Hematopoietic multipotent progenitor cell treated with erythropoietin and hydrocortisone succinate and interleukin-3 and kit ligand, for 6 days (in vitro differentiated cells): ENCODE measurements at places on chromosomes 3 and 15.
A peak's percentile ranks its signal among the peaks of the same experiment; 100 is the strongest.

GRCh38 chr3:112561484-112561733 is 353 bp downstream of the ATG3 start:
- no peak for DNase-seq

GRCh38 chr3:152857082-152857481 is 22.2 kb downstream of the P2RY1 start:
- DNase-seq: no peak

DNA sequence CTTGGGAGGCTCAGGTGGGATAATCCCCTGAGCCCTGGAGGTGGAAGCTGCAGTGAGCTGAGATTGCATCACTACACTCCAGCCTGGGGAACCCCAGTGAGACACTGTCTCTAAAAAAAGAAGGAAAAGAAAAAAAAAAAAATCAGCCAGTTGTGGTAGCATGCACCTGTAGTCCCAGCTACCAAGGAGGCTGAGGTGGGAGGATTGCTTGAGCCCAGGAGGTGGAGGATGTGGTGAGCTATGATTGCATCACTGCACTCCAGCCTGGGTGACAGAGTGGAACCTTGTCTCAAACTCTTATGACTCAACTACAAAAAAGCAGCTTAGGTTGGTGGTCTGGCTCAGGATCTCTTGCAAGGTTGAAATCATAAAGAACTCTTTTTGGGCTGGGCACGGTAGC is 19.3 kb upstream of the GPX1 start:
- DNase-seq: no peak

DNA sequence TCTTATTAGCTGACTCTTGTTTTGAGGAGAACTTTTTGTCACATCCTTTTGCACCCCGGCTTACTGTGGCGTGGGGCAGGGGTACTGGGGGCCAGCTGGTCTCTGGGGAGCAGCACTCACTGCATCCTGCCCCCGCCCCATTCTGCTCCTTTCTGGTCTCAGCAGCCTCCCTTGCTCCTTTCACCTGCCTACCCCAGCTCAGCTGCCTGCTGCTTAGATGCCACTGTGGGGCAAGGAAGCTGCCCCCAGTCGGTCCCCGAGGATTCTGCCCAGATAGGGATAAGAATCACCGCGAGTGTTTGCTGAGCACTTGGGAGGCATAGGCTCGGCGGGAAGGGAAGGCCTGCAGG is 32.0 kb downstream of the APBA2 start:
- DNase-seq: no peak

- DNase-seq: no peak
Observed at GRCh38 chr3:29696311-29696710, 415.4 kb downstream of the RBMS3 start.

- DNase-seq: no peak
Observed at GRCh38 chr15:63059573-63060216, 17.1 kb downstream of the TPM1 start.

DNA sequence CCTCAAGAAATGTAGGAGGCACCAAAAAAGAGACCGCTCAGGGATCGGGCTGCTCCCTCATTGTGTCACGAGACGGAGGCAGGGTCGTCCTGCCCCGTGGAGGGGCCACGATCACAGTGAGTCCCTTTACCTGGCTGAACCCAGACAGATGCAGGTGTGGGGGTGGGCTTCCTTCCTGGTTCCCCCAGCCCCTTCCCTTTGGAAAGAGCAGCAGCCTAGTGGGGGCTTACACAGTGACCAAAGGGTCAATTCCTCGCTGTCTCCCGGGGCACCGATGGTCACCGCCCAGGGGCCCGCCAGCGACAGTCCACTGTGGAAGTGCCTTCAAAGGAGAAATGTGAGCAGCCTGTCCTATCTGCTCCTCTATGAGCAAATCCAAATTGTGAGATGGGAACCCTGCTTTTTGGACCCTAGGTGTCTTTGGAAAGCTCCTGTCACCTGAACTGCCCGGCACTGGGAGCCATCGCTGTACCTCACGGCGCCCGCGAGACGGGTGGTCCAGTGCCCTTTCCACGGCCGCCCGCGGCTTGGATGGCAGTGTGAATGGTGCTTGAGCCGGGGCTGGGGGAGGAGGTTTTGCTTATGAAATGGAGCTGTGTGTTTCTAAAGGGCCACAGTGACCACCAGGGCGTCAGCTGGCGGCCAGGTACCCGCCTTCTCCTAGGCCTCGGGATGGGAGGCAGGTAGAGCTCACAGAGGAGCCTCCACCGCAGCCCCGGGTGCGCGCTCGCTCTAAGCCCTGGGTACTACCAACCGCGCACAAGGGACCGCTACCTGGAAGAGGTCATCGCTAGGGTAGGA is 155.7 kb downstream of the KLF13 start:
- DNase-seq: no peak

- DNase-seq: no peak
Observed at GRCh38 chr15:31331389-31331788, 4.8 kb downstream of the KLF13 start.

GRCh38 chr3:134607054-134608022 is 43.5 kb downstream of the KY start:
- DNase-seq: peak; percentile 26

- DNase-seq: no peak
Observed at GRCh38 chr15:79190093-79190492, 92.4 kb upstream of the ANKRD34C start.

DNA sequence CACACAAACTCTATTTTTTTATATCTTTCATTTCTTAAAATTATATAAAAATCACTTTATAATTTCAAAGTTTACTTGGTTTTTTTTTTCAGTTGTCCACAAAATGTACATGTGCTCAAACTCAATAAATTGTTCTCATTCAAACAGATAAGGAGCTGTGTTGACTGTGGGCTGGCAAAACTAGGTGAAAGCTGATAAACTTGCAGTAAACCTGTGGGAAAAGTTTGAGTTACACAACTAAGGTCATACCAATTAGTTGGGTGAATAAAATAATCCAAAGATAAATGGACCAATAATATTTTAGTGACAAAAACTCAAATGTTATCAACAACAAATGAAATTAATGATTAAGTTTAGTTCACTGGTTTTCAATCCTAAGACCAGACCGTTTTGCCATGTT is 12.6 kb upstream of the UPK1B start:
- no peak for DNase-seq

DNA sequence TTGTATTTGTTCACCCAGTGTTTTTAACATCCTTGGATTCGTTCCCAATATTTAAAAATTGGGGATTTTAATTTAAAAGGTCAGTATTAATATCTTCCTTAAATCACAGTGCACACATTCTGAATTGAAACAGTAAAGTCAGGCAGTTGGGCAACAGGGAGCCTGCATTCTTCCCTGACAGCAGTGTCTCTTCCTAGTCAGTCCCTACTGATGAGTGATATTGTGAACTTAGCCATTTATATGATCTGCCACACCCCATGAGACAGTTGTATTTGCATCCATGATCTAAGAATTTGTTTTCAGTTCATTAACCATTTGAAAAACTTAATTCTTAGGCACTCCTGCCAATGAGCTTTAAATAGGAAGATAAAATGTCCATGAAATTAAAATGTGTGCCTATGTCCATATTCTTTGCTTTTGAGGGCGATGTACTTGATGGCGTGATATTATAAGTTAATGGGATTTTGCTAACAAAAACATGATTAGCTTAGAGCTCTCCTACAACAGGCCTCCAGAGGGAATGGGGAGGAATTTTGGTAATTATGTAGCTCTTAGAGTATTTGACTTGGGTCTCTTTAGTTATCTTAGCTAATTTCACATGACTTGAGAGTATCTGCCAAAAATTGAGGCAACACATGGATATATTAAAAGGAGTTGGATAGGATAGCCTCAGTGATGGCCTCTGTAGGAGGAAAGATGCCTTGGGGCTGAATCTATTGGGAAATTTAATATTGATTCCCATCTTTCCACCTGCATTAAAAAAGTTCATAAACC is 219.3 kb downstream of the PTPRG start:
- DNase-seq: no peak

GRCh38 chr15:31237043-31237324 is 89.7 kb upstream of the KLF13 start:
- DNase-seq: no peak

DNA sequence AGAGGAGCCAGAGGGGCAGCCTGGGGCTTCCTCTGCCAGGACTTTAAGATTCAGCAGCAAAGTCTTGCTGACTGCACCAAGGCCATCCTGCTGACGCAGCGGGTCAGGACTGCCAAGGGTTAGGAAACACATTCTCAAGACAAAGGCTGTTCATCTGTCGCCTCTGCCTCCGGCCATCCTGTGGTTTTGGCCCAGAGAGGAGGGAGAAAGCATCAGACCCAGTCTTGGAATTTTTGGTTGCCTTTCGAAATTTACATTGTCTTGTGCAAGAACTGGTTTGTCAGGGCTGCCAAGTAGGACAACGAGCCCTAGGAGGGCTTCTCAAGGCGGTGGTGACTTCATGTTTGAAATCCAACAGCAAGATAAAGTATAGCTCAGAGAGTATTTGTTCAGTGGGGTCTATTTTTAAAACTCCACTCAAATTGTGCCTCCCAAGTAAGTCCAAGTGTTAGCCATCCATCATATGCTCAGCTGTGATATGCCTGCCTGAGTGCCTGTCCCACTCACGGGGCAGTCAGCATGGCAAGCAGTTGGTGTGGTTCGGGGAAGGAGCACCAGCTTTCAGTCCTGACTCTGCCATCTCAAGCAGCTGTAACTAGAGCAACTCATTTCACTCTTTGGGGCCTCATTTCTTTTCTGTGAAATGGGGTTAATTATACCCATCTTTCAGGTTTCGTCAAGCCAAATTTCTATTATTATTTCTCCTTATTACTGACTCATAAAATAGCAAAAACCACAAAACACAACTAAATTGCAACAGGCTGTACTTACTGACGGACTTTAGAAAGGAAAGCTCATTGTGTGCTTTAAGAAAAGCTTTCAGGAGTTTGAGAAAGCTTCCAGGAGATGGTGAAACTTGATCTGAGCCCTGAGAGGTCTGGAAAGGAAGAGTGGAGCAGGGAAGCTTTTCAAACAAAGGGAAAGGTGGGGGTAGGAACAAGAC is 42.4 kb upstream of the RHO start:
- DNase-seq: no peak

DNA sequence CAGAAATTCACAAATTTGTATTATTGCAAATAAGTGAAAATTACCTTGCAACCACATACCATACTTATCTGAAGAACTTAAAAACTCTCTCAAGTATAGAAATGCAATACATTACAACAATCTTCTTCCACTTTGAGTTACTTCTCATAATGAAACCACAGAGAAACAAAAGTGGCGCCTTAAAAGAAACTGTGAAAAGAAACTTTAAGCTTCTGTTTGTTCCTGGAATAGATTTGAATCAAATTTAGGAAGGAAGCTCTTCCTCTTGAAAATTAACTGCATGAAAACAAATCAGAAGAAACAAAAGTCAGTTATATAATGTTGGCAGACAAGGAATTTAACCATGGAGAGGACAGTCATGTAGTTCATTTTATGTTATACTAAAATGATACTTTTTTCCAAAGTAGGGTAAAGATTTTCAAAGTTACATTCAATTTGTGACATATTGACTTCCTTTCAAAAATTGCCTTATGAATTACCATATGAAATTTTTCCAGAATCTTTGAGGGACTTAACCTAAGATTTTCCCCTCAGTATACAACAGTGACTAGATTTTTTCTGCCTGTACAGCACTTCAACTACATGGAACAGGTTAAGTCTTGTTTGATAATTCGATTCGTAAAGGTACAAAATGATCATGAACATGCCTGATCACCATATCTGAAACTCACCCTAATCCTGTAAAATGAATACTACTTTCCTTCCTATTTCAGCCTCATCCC is 57.6 kb upstream of the TNFSF10 start:
- DNase-seq: peak; percentile 24

- DNase-seq: no peak
Observed at GRCh38 chr3:56277236-56277635, 191.0 kb downstream of the ERC2 start.

DNA sequence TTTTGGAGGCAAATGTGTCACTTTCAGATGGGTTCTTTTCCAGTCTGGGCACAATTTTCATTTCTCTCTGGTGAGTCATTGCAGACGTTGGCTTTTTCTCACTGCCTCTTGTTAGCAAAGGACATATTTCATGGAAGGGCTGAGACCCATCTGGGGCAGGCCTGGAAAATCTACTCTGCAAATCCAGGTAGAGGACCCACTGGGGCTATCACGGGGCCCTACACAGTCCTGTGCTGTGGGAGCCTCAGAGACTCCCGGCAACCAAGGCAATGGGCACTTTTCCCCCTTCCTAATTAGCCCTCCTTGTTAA is 58.0 kb downstream of the HRH1 start:
- DNase-seq: no peak

DNA sequence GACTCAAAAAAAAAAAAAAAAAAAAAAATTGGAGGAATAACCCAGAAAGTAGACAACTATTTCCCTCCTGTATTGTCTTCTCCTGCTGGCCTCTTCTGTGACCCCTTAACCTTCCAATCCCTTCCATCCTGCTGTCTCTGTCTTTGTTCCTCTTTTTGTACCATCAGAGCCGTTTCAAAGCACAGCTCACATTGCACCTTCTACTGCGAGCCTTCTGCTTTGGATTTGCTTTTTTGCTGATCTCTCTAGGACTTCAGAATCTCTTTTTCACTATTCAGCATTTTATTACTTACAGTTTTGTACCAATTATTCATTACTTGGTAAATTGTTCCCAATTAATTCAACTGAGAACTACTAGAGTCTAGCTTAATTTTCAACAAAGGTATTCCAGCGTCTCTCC is 284.0 kb upstream of the TBL1XR1 start:
- DNase-seq: peak; percentile 7

DNA sequence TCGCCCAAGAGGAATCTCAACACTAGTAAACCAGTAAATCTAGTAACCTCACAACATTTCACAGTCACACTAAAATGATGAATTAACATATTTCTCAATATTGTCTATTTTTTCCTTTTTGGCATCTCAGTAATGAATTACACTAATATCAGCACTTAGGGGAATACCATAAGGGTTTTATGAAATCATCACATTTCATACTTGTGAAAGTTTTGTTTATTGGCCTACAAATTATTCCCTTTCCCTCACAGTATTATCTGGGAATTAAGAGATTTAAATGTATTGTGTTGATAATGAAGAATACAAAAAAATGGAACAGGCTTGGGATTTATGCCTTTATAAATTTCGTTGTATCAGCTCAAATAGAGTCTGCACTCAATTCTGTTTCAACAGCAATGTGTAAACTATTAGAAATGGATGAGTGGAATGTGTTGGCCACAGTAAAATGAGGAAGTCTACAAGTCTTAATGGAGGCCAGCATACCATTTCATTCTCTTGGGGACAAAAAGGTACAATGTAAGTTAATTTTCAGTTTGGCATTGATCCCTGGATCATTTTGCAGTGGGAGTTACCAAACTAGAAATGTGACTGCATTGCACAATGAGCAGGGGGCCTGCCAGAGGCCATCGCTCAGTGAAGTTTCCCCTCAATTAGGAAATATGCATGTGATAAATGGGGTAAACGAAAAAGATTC is 195.4 kb downstream of the FMN1 start:
- DNase-seq: no peak

DNA sequence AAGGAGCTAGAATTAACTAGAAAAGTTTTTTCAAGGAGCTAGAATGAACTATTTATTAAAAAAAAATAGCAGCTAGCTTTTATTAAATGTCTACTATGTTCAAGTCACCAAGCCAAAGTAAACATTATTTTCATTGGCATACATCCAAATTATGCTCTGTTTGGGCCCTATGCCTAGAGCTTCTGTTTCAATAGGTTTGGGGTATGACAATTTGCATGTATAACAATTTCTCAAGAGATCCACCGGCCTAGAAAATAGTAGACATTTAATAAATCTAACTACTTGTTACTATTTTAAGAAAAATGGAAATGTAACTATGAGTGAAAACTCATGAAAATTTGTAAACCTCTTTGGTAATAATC is 8.0 kb downstream of the GABRR3 start:
- DNase-seq: no peak

- DNase-seq: no peak
Observed at GRCh38 chr3:14157951-14158350, 20.4 kb downstream of the XPC start.

- DNase-seq: no peak
Observed at GRCh38 chr3:87810452-87811016, 248.3 kb downstream of the CGGBP1 start.
